EH (cell line): ENCODE measurements at places on chromosomes 7 and 10.

DNA sequence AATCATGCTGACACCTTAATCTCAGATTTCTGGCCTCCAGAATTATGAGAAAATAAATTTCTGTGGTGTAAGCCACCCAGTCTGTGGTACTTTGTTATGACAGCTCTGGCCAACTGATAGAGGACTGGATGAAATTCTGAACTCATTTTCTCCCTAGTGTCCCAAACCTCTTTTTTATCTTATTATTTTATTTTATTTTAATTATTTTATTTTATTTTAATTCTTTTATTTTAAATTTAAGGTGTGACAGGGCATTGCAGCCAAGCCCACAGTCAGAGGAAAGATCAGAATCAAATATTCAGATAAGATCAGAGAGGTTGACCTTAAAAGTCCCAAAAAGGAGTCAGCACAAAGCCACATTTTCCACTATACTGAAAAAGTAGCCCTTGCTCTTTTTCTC, 228.1 kb downstream of the TFEC start:
- no peak for DNase-seq

DNA sequence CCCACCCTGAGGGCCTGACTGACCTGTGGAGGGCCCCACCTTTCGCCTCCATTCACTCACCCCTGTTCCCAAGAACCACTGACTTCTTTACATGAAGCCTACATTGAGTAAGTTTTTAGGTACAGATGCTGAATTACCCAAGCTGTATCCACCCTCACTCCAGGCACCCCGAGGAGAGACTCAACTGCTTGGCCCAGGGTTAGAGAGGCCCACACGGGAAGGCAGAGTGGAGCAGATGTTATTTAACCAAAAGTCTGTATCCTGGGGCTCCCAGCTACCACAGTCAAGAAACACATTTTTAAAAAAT, 213.1 kb upstream of the FRMD4A start:
- no peak for DNase-seq

- no peak for DNase-seq
These were observed 57.2 kb downstream of the CREB5 start for GRCh38 chr7:28469562-28469961.

- DNase-seq = no peak
These were observed 10.7 kb downstream of the EBF3 start for GRCh38 chr10:129953119-129954051.

DNA sequence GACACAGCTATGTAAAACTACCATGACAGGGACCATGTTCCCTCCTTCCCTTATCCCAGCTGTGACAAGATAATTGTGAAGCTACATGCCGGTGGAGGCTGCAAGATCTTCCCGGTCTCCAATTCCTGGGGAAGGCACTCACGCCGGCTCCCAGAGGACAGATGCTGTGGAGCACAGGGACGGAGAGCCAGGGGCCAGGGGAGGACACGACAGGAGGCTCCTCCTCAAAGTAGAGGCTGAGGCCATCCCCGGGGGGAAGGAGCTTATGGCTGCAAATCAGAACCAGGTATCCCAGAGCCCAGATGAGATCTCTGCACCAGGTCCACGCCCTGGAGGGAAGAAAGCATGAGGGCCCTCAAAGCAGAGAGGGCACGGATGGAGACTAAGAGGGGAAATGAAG, 286.2 kb downstream of the TCERG1L start:
- DNase-seq = no peak

- DNase-seq = peak; percentile 91
These were observed 2.0 kb upstream of the TNRC18 start for GRCh38 chr7:5425507-5426225.

DNA sequence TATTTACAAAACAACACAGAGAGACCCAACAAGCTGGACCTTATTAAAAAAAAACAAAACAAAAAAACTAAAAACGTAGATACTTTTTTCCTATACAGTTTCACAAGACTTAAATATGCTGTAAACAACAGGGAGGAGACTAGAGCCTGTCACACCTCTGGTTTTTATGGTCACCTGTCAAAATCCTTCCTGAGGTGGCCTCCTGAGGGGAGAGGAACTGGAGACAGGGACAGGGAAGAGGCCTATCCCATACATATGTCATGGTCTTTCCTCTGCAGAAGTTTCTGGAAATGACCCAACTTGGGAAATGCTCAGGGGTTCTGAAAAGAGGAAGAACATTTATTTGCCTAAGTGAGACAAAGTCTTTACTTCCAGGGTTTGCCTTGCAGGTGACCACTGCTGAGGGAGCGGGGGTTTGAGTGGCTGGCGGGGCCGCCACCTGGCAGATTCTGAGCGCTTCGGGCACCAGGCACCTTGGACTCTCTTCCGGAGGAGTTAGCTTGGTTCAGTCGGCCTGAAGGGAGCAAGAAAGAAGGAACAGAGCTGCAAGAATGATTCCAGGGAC, 18.3 kb downstream of the CPA1 start:
- no peak for DNase-seq

- peak; percentile 79 for DNase-seq
These were observed 6.5 kb downstream of the ASB13 start for GRCh38 chr10:5659702-5660528.

DNA sequence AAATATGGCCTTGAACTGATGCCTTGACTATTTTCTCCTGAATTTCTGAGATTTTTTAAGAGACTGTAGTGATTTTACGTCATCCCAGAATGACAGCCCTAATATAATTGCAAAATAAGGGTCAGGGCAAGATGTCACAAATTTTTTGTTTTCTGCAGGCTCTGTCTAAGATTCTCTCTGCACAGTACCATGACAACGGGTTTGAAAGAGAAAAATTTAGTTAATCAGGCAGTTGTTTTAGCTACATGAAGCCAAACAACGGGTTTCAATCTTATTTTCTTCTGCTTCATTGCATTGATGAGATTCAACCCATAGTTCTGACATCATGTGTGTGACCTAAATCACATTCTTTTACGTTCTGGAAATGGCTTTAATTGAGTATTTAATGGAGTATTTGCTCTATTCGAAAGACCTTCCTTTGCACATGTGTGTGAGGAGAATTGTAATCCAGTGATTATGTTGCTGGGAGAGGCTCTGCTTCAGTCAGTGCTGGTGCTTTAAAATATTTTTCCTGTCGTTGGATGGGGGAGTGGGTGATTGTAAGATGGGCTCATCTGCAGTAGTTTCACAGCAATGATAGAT, 118.0 kb upstream of the RHOBTB1 start:
- no peak for DNase-seq

DNA sequence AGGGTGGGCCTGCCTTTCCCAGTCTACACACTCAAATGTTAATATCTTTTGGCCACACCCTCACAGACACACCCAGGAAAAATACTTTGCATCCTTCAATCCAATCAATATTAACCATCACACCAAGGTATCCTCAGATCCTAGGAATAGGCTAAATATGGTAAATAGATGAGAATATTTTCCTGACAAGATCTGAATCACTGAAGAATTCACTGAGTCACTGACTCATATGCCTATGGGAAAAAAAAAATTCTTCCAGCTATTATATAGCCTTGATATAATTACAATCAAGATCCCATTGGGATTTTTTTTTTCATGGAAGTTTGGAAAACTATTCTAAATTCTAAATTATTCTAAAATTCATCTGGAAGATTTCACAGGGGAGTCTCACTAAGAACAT, 65.8 kb downstream of the INHBA start:
- peak; percentile 65 for DNase-seq

DNA sequence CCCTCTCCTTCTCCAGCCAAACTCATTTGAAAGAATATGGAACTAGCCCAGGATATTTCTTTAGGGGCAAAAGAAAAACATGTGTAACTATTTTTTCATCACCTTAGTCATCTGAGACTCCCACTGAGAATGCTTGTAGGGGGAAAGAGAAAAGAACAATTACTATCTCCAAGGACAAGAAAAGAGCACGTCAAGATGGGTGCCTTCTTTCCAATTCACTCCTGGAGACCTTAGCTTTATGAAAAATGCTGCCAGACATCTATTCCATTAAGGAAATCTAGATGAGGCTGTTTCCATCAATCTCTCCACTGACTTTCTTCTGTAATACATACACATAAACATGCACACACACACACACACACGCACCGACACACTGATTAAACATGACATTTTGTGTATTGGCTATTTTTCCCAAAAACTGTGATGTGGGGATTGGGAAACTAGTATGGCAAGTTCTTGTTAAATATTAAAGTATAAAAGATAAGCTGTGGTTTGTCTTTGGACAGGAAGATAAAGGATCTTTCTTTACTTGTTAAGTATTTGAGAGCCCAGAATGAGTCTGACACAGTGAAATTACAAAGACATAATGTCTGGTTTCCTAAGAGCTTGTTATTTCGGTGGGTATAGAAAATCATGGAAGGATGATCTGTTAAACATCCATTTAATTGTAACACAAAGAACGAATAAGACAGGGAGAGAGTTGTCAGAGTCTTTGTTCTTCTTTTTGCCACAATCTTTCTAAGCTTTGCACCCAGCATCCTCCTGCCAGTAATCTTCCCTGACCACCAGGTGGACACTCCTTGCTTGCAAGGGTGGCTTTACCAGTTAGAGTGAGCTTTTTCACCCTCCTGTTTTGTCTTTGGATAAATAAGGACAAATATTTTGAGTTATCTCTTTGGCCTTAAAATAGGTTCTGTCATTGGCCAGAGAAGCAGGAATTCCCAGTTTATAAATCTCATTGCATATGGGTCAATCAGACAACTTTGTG, 177.3 kb upstream of the TMEM72 start:
- DNase-seq = no peak

GRCh38 chr10:124020981-124021815, 72.2 kb downstream of the CHST15 start:
- DNase-seq = no peak

GRCh38 chr10:11687779-11688447, 54.3 kb upstream of the ECHDC3 start:
- DNase-seq = no peak
